ENCODE measurements at places on chromosomes 11 and 22.

- DNase-seq = peak; percentile 70
These were observed 35.0 kb downstream of the CWC15 start for GRCh38 chr11:94938095-94939055.

GRCh38 chr22:20436307-20436767 lies 1.3 kb downstream of the SCARF2 start:
- DNase-seq = peak; percentile 61

DNA sequence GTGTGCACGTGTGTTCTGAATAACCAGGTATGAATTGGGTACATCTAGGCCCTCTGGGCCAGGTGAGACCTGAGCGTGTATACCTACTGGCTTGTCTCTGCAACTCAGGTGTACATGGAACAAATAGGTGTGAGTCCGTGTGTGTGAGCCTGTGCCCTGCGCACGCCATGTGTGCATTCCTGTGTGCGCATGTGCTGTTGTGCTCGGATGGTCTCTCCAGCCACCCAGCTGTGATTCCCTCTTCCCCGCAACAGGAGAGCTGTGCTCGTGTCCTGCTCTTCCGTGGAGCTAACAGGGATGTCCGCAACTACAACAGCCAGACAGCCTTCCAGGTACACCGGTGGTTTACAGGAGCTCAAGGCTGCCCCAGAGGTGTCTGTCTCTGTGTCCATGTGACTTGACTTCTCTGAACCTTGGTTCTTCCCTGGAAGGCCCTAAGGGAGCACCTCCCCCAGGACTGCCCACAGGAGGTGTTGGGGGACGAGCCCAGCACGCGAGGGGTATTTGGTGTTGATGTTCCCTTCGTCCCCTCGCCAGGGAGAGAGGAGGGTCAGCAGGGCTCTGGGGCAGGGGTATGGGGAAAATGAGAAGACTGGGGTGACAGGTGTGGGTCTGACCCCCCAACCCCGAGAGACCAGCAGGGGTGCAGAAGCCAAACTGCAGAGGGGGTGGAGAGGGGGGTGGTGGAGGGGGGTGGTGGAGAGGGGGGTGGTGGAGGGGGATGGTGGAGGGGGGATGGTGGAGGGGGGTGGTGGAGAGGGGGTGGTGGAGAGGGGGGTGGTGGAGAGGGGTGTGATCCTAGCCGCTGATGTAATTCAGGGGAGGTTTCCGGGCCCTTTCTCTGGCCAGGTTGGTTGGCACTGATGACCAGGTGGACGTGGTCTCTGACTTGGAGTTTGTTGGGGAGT lies 10.7 kb downstream of the SHANK3 start:
- DNase-seq = no peak

GRCh38 chr11:108112057-108112456 lies 9.3 kb upstream of the ACAT1 start:
- DNase-seq = peak; percentile 31

- no peak for DNase-seq
These were observed 48.5 kb downstream of the PPP6R3 start for GRCh38 chr11:68509066-68509465.

DNA sequence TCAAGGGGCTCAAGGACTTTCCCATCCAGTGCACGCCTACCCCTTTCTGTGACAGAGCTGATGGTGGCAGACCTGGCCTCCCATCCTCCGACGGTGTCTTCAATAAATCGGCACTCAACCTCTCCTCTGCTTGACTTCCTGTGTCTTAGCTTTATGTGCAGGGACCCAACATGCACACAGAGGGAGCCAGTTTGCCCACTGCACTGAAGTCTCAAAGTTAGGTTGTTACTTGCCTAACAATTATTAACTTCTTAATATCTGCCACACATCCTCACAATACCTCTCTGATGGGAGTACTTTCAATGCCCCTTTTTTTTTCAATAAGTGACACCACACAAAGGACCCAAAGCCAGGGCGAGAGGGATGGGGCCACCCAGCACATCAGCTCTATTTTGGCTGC lies 3.6 kb downstream of the IZUMO1R start:
- DNase-seq = no peak

DNA sequence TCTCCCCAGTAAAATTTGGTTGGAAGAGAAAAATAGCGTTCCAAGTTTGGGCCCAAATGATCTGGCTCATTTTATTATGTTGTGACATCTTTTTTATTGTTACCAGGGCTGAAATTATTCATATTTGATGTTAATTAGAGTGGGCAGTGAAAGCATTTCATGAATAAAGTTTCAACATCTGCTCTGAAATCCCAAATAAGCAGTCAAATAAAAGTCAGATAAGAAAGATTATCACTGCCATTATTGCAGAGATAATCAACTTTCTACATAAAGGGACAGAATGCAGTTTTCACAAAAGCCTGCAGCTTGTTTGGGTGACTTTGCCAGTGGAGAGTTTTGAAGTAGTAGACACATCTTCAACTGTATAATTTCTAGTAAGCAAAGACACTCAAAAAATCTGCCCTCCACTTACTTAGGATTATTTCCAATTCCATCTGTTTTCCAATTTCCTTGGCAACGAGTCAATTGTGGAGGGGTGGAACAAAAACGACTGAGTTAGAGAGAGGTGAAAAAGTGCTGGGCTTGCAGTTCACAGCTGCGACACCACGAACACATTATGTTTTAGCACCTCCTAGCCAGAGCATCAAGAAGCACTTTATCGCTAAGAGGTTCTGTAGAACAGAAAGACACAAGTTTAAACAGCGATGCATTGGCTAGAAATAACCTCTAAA lies 9.0 kb downstream of the TECTA start:
- DNase-seq = no peak

DNA sequence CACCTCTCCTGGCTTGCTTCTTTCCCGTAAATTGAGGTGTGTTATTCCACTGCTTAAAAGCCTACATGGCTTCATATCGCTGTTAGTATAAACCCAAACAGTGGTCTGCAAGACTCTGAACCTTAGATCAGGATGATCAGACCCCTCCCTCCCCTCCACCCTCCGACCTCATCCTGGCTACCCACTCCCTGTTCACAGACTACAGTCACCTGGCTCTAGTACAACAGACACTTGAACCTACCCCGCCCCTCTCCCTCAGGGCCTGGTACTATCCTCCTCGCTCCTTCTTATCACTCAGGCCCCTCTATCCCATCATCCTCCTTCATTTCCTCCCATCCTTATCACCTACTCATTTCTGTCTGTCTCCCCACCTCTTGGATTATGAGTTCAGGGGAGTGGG lies 20.1 kb downstream of the PTPRJ start:
- DNase-seq = no peak

- no peak for DNase-seq
These were observed 231.2 kb upstream of the MTNR1B start for GRCh38 chr11:92738276-92738675.

DNA sequence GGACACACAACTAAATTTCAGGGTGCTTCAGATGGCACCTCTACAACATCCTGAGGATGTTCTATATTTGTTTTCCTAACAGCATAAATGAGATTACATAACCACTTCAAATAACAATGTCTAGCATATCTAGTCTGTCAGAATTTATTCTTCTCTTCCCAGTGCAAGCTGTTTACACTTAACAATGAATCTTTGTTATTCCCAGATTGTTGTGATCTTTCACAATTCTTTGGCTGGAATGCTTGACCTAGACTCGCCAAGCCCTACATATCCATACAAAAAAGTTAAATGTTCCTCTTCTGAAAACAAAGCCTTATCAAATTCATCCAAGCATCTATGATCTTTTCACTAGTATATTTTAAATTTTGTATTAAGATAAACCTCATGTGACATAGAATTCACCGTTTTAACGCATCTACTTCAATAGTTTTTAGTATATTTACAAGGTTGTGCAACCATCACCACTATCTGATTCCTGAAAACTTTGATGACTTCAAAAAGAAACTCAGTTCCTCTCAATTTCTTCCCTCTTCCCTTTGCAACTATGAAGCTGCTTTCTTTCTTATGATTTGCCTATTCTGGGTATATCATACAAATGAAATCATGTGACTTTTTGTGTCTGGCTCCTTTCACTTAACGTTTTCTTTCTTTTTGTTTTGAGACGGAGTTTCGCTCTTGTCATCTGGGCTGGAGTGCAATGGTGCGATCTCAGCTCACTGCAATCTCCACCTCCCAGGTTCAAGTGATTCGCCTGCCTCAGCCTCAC lies 61.7 kb upstream of the CHRNA10 start:
- no peak for DNase-seq

Data from EL (cell line).